ENCODE measurements at places on chromosomes 2 and 18.

- DNase-seq, result no peak
These were observed 289.2 kb downstream of the ERBB4 start for GRCh38 chr2:212249451-212249850.

GRCh38 chr2:160144280-160144990, 55.6 kb downstream of the ITGB6 start:
- DNase-seq, result no peak

- DNase-seq, result no peak
These were observed 15.3 kb downstream of the WNT10A start for GRCh38 chr2:218895759-218896500.

DNA sequence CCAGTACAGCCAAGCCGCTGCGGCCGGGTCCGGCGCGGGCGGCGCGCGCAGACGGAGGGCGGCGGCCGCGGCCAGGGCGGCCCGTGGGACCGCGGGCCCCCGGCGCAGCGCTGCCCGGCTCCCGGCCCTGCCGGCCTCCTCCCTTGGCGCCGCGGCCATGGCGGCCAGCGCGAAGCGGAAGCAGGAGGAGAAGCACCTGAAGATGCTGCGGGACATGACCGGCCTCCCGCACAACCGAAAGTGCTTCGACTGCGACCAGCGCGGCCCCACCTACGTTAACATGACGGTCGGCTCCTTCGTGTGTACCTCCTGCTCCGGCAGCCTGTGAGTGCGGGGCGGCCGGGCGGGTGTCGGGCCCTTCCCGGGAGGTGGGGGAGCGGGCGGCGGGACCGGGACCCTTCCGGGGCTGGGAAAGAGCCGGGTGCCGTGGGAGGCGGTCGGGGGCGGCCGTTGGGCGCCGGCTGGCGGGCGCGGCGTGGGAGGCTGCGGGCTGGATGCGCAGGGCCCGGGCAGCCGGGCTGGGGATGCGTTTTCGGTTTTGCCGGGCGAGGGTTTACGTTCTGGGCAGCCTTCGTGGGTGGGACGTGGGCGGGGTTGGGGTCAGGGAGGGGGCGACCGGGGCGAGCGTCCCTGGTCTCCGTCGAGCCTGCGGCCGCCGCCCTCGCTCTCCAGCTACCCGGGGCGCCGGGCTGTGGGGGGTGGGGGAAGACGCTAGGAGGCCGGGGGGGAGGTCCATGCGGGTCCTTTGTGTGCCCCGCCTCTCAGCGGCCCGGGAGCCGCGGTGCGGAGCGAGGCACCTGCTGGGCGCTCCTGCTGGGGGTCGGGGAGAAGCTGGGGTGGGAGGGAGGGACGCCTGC, 537 bp downstream of the AGFG1 start:
- DNase-seq, result peak; percentile 43

- DNase-seq, result no peak
These were observed 1672.4 kb upstream of the LRRTM1 start for GRCh38 chr2:81976998-81977397.

DNA sequence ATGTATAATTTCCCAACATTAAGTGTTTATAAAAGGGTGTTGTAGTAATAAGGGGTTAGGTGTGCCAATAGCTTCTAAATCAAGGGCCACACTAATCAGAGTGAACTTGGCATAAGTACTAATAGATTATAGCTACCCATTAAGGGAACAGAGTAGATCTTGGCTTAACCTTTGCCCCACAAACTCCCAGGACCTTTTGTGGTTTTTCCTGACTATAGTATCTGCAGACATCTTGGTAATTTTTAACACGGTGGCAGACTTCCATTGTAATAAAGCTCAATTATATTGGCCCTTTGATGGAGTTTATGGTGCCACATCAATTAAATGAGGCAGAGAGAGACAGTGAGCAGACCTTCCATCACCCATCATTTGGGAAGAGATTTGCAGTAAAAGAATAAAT, 358.5 kb upstream of the HNRNPA3 start:
- DNase-seq, result no peak

- no peak for DNase-seq
These were observed 90.1 kb upstream of the KLF7 start for GRCh38 chr2:207255565-207256470.

- no peak for DNase-seq
These were observed 68.5 kb downstream of the MOGAT1 start for GRCh38 chr2:222739939-222740338.

GRCh38 chr2:42906557-42907411, 114.4 kb upstream of the HAAO start:
- no peak for DNase-seq

DNA sequence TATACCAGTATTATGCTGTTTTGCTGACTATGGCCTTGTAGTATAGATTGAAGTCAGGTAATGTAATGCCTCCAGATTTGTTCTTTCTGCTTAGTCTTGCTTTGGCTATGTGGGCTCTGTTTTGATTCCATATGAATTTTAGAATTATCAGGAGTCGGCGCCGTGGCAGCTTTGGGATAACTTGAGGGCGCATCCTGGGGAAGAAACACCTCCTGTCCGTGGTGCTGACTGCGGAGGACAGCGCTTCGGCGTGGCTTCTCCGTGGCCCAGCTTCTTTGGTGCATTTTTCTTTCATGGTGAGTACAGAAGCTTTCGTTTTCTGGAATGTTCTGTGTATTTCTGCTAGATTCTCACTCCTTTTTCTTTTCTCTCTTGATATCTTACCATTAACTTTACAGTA, 25.2 kb downstream of the CCDC74A start:
- DNase-seq, result no peak

GRCh38 chr18:23307567-23308295, 145.4 kb upstream of the RIOK3 start:
- DNase-seq, result no peak

- DNase-seq, result no peak
These were observed 153.6 kb downstream of the NCKAP5 start for GRCh38 chr2:133414486-133415209.

DNA sequence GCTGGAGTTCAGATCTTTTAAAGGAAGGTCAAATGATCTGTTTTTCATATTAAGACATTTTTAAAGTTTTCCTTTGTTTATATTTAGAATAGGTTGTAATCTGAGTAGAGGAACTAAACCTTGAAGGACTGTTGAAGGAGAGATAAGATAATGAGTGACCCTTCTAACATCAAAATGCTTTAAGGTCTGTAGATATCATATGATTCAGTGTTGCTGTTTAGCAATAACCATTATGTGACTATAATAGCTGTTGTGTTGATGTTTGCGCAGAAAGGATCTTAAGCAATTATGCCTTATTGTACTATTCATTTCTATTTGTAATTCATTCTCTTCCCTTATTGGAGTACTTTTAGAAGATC, 60.0 kb downstream of the SLC16A14 start:
- no peak for DNase-seq

DNA sequence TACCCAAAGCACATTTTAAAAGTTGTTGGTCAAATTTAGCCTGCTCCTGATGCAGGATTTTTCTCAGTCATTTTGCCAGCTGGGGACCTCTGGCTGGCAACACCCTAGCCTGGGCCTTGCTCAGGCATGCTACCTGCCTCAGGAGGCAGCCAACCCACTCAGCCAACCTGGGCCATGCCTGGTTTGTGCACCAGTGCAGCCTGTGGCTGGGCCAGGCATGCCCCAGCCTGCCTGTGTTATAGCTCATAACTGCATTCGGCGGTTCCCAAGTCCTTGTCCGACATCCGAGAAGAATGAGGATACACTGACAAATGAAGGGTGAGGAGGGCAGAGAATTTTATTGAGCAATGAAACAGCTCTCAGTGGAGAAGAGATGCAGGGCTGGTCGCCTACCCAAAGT, 608.0 kb downstream of the SUCLG1 start:
- DNase-seq, result no peak

DNA sequence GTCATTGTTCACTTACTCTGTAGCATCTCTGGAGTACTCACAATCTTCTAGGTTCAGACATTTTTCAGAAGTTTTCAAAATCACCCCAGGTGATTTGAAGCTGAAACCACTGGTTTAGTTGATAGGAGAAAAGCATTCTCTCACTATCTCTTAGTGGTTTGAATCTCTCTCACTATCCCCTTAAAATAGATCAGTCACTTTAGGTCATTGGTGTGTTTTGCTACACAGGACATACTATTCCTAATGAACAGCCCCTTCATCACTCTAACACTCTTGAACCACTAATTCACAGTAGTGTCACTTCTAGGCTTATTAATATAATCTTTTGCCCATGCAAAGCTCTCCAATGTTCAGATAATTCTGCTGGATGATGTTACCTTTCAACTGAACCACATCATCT, 34.5 kb downstream of the LYPD6 start:
- no peak for DNase-seq

- no peak for DNase-seq
These were observed 1067.6 kb upstream of the ACVR2A start for GRCh38 chr2:146777181-146777580.

DNA sequence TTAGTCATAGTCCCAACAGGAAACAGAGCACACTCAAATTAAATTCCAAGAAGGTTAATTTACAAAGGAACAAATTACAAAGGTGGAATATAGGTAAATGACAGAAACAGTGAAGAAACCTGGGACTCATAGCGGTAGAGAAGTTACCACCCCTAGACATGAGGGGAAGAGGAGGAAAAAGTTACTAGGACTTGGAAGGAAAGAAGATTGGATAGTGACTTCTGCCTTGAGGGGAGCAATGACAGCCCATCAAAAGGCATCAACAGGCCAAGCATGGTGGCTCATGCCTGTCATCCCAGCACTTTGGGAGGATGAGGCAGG, 2.4 kb upstream of the PDE11A start:
- no peak for DNase-seq

DNA sequence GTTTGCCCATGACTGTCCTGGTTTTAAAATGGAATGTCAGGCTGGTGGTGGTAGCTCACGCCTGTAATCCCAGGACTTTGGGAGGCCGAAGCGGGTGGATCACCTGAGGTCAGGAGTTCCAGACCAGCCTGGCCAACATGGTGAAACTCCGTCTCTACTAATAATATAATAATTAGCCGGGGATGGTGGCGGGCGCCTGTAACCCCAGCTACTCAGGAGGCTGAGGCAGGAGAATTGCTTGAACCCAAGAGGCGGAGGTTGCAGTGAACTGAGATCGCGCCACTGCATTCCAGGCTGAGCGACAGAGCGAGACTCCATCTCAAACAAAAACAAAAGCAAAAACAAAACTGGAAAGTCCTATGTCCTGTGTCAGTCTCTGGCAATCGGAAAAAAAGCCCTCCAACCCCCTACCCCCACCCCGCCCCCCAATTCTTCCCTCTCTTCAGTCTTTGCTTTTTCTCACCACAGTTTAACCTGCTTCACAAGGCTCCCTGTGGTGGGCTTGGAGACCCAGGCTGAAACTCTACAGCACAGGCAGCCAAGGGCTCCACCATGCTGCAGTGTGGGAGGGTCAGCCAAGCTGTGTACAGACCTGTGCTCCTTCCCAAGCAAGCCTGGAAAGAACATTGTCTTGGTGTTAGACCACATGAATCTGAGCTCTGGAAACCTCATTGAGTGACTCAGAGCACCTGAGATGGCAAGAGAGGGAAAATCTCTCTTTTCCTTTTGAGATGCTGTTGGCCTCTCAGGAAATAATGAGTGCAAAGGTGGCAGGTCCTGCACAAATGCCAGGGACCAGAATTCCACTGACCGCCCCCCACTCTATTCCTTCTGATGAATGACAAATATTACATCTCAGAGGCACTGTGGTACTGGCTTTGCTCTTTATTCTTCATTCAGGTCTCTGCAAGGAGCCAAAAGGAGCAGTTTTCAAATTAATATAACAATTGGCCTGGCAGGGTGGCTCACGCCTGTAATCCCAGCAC, 16.7 kb downstream of the MYCN start:
- no peak for DNase-seq

GRCh38 chr2:134312482-134312881, 58.6 kb downstream of the MGAT5 start:
- no peak for DNase-seq

DNA sequence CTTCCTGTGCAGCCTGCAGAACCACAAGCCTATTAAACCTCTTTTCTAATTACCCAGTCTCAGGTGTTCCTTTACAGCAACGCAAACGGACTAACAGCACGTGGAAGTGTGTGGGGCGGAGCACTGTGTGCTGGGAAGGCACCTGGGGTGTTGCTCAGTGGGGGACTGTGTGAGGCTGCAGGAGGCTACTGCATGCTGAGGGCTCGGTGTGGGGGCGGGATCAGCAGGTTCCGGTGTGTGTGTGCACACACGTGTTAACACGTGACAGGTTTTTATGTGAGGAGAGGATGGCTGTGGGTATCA, 58.9 kb downstream of the ANKMY1 start:
- no peak for DNase-seq

DNA sequence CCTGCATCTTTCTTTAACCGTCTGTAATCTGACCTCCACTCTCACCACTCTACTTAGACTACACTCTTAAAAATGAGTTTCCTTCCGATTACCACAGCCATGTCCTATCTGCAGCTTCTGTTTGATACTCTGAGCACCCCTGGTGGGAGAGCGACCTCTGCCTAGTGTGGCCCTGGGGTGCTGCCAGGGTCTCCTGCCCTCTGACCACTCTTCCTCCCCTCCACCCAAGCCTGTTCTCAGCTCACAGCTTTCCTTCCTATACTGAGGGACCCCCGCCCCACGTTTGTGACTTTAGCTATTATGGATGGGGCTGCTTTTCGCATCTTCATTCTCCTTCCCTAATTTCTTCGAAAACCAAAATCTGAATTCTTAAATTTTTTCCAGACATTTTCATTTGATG, 132.7 kb downstream of the KCTD1 start:
- no peak for DNase-seq

GRCh38 chr18:12271376-12272235, 17.4 kb downstream of the CIDEA start:
- peak; percentile 10 for DNase-seq

DNA sequence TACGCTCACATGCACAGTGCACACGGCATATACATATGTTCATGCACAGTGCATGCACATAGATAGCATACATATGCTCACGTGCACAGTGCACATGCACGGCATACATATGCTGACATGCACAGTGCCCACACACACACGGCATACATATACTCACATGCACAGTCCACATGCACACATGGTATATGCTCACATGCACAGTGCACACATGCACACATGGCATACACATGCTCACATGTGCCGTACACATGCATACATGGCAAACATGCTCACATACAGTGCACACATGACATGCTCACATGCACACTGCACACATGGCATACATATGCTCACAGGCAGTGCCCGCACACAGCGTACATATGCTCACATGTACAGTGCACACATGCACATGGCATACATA, 97.7 kb upstream of the CTDP1 start:
- DNase-seq, result no peak

GRCh38 chr2:117407746-117408145, 406.7 kb upstream of the DDX18 start:
- DNase-seq, result no peak

All from T-helper 9 cell (primary cell).